Fibroblast of skin of scalp (primary cell): ENCODE measurements at places on chromosomes 16 and 17.
A peak's percentile ranks its signal among the peaks of the same experiment; 100 is the strongest.

DNA sequence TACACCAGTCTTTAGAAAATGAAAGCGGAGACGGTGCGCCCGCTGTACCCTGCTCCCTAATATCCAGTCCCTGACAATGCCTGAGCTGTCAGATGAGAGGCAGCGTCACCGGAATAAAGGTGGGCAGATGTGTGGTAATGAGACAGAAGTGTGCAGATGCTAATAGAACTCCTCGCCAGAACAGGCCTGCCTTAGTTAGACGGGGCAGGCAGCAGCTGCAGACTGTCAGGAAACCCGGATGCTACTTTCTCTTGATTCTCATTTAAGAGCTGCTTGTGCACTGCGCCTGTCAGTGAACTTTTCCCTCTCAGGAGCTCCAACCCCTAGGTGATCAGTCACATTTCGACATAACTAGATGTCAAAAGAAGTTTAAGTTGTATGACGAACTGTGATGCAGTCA lies 221.8 kb upstream of the IRX3 start:
- no peak for DNase-seq

DNA sequence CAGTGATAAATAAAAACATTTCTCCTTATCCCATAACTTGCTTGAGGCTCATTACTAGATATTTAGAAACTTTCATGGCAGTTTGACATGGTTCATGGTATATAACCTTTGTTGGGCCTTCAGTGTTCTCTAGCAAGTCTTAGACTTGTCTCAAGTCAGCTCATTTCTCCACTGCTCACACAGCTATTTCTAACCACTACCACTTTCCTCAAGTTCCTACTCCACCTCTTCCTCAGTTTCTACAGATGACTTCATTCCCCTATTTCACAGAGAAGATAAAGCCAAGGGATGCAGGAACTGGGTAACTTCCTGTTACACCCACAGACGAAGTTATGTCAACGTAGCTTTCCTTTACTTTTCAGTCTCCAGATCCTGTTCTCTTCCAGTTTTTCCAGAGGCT lies 23.2 kb downstream of the NLK start:
- DNase-seq, result no peak

- peak; percentile 91 for DNase-seq
Observed at GRCh38 chr16:85610446-85611193, 2.5 kb upstream of the GSE1 start.

DNA sequence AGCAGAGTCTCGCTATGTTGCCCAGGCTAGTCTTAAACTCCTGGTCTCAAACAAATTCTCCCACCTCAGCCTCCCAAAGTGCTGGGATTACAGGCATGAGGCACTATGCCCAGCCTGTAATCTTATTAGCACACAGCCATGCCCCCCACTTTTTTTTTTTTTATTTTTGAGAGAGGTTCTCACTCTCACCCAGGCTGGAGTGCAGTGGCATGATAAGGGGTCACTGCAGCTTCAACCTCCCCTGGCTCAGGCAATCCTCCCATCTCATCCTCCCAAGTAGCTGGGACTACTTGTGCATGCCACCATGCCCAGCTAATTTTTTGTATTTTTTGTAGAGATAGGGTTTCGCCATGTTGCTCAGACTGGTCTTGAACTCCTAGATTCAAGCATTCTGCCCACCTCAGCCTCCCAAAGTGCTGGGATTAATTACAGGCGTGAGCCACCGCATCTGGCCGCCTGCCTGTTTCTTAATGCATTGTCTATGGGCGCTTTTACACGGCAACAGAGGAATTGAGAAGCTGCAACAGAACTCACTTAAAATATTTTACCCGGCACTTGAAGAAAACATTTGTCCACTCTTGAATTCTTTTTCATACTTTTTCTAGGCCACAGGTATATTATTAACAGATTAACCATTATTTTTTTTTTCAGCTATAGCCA lies 8.8 kb upstream of the CEP20 start:
- peak; percentile 54 for DNase-seq

DNA sequence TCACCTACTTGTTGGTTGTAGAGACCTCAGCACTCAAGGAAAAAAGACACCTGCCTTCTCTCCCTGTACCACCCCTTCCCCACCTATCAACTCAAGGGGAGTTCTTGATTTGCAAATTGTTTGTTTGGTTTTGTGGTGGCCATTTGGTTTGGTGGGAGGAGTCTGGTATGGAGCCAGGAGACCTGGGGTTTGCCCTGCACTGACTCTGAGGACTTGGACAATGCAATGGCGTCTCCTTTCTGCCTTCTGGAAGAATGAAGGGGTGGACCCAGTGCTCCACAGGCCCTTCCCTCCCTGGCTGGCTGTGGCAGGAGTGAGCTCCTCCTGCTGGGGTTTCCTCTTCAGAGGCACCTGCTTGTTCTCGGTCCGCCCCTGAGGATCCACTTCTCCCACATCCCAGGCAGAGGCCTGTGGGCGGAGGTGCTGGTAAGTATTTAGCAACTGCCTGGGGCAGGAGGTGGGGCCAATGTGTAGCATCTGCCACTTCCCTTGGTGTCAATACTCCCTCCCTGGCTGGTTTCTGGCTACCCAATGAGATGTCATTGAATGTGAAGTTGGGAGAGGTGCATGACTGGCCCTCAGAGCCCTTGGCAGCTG lies 164.5 kb downstream of the NTN1 start:
- no peak for DNase-seq

DNA sequence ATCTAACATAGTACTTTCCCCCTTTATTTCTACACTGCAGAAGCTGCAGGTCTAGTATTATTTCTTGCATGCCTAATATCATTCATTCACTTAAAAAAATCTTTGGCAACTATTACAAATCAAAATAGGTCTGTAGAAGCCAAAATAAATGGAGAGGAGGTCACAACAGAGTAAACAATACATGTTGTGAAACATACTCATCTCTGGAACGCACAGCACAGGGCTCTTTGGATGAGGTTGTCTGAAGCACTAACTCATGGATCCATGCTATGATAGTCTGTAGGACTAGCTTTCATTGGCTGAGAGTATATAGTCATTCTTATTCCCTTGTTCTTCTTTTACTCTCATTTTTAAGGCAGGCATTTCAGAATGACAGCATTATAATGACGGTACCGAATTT lies 21.3 kb downstream of the MYO1D start:
- no peak for DNase-seq
